ENCODE measurements at places on chromosomes 4 and X. TPM values are rescaled to one million over a fixed set of nuclear protein-coding genes. Genes with fewer than 3 reads are reported as not detected.

DNA sequence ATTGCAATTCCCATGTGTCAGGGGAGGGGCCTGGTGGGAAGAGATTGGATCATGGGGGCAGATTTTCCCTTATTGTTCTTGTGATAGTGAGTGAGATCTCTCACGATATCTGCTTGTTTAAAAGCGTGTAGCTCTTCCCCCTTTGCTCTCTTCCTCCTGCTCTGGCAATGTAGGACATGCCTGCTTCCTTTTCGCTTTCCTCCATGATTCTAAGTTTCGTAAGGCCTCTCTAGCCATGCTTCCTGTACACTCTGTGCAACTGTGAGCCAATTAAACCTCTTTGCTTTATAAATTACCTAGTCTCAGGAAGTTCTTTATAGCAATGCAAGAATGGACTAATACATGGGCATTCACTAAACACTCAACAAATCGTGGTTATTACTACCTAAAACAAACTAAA, 37.2 kb upstream of the PAPSS1 start:
- no peak for DNase-seq

GRCh38 chrX:9785944-9786797, at the start of gene SHROOM2:
SHROOM2 (plus strand) TSS chrX:9786429; CDS start chrX:9786546, 117 bp downstream.
- no peak for DNase-seq

The EIF1AX gene
- total RNA-seq: 42.7 TPM

The SAGE1 gene
- total RNA-seq: not detected

The HELT gene
- total RNA-seq: not detected

The CA5B gene
- 17.2 TPM for total RNA-seq

The VSIG1 gene
- 16.8 TPM for total RNA-seq

The RAB40A gene
- total RNA-seq: 0.67 TPM

Measured in B cell (primary cell).